Suppressor macrophage treated with lipopolysaccharide for 1 hour (primary cell): ENCODE measurements at places on chromosomes 11 and 22.

DNA sequence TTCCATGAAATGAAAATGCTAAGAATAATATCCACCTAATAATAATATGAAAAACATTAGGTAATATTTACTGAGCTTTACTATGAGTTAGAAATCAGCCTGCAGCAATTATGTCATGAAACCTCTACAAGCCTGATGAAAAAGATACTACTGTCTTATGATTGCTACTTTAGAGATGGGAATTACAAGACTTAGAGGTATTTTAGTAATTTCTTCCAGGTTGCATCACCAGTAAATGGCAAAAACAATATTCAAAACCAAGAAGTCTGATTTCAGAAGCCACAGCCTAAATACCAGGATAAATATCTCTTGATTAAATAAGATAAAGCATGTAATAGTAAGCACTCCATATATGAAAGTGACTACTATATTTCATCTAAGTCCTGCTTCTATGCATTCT lies 13.8 kb downstream of the OR5B21 start:
- no peak for DNase-seq

DNA sequence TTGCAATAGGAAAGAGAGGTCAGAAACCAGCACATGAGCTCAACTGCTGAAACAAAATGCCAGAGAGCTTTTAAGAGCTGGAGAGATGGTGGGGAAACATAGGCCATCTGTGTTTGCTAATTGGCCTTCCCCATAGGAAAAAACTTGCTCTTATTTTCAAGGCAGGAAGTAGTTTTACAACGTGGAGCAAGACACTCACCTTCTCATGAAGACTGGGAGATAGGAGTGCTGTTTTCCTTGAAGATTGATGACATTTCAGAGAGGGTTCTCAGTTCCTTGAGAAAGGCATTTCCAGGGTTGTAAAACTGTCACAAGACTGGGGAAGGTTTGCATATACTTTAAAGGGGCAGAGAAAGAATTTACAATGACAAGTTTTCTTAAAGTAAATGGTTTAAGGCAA lies 586.3 kb upstream of the RAG2 start:
- DNase-seq: no peak

GRCh38 chr22:20750461-20751184 lies 23.3 kb upstream of the SERPIND1 start:
- peak; percentile 88 for DNase-seq

DNA sequence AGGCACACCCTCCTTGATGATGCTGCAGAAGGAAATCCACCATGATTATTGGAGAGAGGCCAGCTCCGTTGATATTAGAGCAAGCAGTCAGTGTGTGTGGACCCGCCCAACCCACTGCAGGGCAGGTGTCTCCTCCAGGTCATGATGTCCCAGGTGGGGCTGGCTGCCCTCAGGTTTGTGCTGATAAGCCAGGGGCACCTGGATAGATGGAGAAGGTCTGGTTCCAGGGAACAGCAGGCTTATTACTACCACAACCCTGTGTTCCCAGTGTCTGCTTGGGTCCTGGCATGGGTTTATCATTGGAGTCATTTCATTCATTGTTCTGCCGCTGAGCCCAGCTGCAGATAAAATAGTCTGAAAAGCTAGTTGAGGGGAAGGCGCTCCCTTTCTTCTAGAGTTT lies 181.1 kb upstream of the NECTIN1 start:
- DNase-seq: no peak

DNA sequence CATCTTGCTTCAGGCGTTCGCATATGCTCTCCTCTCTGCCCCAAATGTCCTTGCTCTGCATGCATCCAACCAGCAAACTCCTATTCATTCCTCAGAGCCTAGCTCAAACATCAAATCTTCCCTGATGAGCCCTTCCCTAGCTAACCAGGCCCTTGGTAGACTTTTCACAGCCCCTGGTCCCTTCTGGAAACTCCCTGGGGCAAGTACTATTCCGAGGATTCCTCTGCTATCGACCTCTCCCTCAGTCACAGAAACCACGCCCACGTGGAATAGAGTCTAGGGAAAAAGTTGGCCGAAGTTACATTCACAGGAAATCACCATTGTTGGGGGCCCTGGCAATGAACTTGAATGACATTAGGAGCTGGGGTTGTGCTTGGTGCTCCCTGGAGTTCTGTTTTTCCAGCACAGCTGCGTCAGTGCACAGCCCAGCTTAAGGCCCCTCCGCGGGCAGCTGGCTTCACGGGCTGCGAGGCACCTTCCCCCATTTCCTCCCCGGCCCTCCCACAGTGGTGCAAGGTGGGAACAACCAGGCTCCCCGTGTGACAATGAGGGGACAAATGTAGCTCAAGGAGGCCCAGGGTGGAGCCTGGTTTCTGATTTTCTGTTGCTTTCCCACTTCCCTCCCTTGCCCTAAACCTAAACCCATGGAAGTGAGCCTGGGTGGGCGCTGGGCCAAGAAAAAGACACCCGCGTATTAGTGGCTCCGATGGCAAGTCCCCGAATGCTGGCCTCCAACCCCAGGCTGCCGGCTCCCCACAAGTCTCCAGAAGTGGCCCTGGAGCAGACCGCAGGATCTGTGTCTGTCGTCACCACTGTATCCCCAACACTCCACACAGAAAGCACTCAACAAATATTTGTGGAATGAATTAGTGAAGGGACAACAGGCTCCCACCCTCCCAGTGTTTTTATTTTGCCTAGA lies 4.3 kb upstream of the ATP5MGL start:
- DNase-seq: peak; percentile 52

DNA sequence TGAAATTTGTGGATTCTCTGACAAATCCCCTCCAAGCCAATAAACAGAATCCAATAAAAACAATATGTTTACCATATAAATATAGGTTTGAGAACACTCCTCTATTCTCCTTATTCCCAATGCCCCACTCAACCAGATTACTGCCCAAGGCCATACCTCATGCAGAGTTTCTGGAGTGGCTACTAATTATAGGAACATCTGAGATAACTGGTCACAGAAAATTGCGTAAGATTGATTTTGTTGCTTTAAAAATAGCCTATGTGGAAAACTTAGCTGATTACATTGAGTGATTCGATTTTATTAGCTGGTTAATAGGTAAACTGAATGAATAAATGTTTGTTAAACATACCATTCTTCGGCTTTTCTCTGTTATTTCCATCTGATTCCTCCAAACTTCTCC lies 48.0 kb downstream of the ME3 start:
- no peak for DNase-seq
